ENCODE measurements at places on chromosomes 11 and 22.

DNA sequence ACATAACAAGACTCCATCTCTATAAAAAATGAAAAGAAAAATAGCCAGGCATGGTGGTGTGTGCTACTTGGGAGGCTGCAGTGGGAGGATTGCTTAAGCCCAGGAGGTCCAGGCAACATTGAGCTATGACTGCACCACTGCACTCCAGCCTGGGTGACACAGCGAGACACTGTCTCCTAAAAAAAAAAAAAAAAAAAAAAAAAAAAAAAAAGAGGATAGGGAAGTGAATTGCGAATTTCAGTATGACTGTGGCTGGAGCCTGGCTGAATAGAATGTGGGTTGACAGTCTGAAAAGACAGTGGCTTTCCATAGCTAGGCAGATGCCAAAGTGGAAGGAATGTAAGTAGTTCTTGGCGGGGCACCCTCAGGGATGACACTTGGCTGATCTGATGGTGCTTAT, 6.4 kb upstream of the LDHAL6A start:
- DNase-seq, result no peak

DNA sequence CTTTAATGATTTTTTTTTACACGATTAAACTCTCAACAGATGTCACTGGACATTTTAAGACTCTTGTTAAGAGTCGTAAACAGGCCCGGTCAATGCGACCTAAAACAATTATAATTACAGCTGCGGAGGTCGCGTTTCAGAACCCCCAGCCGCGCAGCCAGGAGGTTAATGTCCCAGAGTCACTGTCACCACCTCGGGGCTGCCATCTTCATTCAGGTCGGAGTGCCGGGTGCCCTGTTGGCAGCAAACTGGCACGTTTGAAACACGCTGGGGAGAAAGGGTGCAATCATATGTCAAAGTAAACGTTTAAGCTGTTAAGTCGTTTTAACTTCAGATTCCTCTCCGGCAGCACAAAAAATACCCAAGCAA, 711 bp upstream of the PHF21B start:
- DNase-seq, result no peak

DNA sequence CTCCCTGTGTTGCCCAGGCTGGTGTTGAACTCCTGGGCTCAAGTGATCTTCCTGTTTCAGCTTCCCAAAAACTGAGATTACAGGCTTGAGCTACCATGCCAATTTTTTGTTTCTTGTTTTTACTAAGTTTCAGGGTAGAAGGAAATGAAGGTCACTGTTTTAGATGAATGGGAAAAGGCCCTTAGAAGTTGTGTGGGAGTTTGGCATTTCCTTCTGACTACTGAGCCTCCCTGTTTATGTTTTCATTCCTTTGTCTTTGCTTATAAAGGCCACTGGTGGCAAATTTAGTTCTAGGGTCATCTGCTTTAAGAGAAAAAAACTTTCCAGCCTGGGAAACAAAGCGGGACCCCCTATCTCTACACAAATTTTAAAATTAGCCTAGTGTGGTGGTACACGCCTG, 22.1 kb downstream of the SRPRA start:
- DNase-seq, result no peak

DNA sequence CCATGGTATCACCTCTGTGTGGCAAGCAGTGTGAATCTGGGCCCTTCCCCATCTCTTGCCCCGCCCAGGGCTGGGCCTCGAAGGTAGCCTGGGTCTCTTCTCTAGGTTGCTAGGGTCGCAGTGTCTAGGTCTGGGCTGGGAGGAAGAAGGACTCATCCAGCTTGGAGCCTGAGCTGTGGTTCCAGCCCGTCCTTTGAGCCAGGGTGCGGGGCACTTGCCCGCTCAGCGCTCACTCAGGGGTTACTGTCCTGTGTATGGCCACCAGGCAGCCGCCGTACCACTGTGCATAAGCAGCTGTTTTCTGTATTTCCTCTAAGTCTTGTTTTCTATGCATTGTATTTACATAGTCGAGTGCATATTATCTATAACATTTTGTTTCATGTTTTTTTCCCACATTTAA, 160.9 kb downstream of the TBC1D22A start:
- DNase-seq, result no peak

- DNase-seq, result no peak
These were observed 176.7 kb downstream of the SWAP70 start for GRCh38 chr11:9840460-9841004.

GRCh38 chr11:92259861-92260260, 35.2 kb downstream of the FAT3 start:
- DNase-seq, result no peak

DNA sequence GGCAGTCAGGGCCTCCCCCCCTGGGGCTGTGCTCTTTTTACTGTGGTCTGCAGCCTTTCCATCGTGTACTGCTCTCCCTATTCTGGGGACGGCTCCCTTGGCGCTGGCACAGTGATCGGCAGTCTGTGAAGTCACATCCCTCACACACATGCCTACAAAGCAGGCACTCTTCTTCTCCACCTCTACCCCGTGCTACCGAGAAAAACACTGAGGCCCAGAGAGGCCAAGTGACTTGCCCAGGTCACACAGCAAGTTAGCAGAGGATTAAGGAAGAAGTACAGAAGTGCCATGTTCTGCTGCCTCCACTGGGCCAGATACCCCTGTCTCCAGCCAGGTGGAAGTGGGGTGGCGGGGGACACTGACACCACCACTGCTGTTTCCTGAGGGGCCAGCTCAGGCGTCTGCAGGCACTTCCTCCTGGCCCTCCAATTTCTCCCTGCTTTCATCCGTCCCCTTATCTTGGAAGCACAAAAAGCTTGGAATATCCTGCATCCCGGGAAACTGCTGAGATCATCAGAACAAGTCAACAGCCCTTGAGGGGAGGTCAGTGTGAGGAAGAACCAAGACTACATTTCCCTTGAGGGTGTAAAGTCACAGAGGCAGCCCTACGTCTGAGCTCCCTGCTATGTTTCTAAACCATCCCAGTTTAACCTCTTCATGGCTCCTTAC, 30.2 kb upstream of the KLHL35 start:
- DNase-seq, result no peak

DNA sequence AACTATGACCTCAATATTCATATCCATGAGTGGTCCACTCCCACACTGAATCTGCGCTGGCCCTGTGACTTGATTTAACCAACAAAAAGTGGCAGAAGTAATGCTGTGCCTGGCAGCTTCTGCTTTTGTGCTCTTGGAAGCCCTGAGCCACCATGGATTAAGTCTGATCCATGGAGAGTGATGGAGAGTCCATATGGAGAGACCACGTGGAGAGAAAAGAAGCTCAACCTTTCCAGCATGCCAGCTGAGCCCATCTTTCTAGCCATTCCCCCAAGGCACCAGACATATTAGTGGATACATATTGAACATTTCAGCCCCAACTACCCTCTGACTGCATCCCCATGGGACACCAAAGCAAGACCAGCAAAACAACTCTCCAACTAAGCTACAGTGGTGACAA, 16.0 kb downstream of the LRRC55 start:
- no peak for DNase-seq

DNA sequence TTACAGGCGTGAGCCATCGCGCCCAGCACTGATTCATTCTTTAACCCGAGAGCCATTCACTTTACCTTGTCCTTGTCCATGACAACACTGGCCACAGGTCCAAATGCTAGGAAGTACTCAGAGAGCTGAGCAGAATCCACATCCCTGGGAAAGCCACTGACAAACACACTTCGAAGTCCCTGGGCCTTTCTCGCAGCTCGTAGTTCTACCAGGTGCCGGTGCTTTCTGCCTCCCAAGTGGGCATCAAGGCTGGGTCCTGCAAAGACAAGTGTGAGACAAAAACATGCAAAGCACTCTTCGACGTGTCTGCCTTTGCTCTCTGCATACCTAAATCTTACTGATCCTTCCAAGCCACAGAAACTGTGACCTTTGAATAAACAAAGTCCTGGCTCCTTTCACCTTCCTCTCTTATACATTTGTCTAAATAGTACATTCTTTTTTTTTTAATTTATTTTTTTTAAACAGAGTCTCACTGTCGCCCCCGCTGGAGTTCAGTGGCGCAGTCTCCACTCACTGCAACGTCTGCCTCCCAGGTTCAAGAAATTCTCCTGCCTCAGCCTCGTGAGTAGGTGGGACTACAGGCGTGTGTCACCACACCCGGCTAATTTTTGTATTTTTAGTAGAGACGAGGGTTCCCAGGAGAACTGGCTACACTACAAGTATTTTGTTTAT, 2.2 kb downstream of the TUT1 start:
- DNase-seq, result no peak

- DNase-seq, result no peak
These were observed 249.8 kb upstream of the UBASH3B start for GRCh38 chr11:122405547-122406341.

DNA sequence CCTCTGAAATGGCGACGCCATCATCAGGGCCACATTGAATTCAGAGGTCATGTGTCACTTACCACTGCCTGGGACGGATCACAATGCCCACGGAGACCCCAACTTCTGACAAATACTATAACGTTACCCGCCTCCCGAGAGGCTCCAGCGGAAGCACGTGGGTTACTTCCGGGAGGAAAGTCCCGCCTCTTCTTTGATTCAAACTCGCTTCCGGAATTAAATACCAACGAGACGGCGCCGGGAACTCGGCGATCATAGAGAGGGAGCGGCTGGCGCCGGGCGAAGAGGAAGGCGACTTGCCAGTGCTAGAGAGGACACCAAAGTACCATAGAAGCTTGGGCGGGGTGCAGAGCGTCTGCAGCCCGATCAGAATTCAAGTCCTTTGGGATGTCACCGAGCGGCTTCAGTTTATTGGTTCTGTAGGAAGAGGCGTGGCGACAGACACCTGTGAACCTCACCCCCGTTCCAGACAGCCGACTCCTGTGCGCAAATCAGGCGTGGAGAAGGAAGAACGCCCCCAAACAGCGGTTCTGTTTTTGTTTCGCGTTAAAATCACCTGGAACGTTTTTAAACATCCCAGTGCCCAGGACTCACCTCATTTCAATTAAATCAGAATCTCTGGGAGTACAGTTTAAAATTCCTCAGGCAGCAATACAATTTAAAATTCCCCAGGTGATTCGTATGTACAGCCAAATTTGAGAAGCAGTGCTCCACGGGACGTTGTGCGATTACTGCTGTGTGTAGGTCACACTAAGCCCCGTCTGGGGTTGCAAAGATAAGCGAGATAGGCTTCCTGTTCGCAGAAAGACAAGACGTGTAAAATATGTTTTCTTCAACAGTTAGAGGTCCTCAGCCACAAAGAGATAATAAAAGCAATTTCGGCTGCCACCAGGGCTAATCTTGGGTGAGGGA, at the start of gene TIMM10:
Gene TIMM10, minus strand, starts transcription at position 159 of the 912 bp plus-strand sequence. CDS start 565 bp downstream, outside the sequence.
- peak; percentile 92 for DNase-seq

- no peak for DNase-seq
These were observed 1.4 kb upstream of the DPP3 start for GRCh38 chr11:66478729-66479393.

DNA sequence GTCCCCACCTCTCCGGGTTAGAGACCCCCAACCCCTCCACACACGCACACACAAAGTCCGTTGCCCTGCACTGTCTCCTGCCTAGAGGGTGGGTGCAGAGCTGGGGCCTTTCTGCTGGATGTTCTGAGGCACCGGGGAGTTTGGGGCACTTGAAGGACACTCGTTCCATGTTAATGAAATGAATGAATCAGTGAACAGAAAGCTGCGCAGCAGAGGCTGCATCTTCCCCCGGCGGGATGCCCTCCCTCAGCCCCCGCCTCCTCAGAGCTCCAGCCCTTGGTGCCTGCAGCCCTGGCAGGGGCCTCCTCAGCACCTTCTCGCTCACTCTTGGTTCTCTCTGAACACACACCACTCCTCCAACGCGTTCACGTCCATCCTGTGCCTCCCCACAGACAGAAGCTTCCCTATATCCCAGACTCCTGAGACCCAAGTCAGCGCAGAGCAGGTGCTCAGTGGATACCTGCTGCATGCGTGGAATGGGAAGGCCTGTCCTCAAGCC, 611.9 kb downstream of the TBC1D22A start:
- no peak for DNase-seq

DNA sequence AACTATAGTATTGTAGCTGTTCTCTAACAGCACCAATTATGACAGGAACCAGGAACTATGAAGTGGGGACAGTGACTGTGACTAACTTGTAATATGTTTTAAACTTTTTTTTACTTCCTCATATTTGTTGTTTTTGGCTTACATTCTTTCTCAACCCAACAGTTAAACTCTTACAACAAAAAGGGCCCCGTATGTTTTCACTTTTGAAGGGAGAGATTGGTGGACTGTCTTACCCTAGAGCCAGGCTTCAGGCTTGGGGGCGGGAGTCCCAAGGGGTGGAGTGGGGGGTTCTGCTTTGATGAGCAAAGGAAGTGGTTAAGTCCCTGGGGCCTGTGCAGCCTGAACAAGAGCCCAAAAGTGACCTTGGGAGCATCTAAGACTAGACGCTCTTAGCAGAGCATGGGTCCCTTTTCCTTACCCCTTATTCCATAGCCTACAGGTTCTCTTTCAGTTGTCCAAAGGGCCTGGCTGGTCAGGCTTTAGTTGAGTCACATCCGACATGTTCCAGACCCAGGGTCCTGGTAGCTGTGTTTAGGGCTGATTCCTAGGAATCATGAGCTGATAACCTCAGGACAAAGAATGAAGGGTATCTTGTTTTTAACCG, 38.8 kb downstream of the STIM1 start:
- DNase-seq, result no peak

GRCh38 chr22:46416891-46417580, 81.5 kb downstream of the TRMU start:
- no peak for DNase-seq

DNA sequence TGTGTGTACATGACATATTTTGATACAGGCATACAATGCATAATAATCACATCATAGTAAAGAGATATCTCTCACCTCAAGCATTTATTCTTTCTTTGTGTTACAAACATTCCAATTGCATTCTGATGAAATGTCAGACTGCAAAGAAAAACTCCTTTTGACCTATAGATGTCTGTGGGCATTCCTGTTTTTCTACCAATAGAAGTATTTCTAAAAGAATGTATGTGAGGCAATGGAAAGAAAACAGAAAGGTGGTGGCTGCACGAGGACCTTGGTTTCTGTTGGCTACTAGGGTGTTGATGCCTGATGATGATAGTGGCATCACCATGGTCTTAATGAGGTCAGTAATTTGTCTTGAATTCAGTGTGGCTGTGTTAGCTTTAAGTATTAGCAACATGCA, 137.0 kb upstream of the ANO3 start:
- DNase-seq, result no peak

DNA sequence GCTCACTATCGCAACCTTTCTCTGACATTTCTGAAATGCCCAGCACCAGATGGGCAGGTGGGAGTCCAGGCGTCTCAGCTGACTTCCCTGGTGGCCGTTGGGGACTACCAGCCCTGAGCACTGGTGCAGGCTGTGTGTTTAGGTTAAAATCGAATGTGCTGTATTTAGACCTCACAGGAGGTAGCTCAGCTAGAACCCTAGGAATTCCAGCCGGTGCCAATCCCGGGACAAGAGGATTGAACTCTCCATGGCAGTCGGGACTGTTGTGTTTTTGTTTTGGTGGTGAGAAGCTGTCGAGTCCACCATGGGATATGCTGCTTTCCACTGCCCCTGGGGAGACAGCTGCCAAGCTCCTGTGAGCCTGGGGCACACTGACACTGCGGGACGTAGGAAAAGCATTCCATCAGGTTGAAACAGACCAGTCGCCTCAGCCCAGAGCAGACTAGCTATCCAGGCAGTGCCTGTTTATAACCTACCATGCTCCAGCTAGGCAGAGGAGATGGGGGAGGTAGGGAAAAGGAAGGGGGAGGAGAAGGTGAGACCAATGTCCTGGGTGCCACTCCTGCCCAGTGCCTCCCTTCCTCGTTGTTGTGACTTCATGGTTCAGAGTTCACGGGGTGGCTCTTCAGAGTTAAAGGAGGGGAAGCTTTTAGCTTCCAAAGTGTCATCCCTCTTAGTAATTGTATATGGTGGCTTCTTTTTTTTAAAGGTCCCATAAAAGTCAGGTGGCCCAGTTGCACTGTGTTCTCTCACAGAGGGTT, 53.0 kb downstream of the MICAL2 start:
- no peak for DNase-seq

- DNase-seq, result no peak
These were observed 27.5 kb upstream of the FBLN1 start for GRCh38 chr22:45475063-45475747.

GRCh38 chr22:32515084-32515483, 40.5 kb downstream of the FBXO7 start:
- no peak for DNase-seq
